ENCODE measurements at places on chromosomes 11 and 22. TPM values are rescaled to one million over a fixed set of nuclear protein-coding genes. Genes with fewer than 3 reads are reported as not detected.

BARX2 gene
- total RNA-seq: 8.8 TPM

NCF4 gene
- 15.6 TPM for total RNA-seq

DNA sequence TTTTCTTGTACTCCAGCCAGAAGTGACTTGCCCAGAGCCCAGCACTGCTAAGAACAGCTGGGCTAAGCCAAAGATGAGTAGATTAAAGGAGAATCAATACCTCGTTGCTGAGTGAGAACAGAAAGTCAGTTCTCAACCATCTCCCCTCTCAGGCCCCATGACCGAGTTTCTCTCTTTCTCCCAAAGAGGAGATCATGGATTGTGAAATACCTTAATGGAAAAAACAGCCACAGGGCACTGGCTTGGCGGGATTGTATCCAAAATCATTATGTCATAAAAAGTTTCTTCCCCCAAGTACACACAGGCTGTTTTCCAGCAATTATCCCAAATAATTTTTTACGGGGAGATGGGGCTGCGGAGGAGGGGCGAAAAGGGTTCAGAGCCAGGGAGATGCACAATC is 111.8 kb upstream of the TMEM45B start:
- no peaks in the 10 kb centered on the region for H3K4me1 ChIP-seq
- no peak overlapping the region for H3K4me3 ChIP-seq
- no peak for DNase-seq
- no peaks in the 10 kb centered on the region for H3K36me3 ChIP-seq
- no peak overlapping the region for H3K27ac ChIP-seq

DNA sequence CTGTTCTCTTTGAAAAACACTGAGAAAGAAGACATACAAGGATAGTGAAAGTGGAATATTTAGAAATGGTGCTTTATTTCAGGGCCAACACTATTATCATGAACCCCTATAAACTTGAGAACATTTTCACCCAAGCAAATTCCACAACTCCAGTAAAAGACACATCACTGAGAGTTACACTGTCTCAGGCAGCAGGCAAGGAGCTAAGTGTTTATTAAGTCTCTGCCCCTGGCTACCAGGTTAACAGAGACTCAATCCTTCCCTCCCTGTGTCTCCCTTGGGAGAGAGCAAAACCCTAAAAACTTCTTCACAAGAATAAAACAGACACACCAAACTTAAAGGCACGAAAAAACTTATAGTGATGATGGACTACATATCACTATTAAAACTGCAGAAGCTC is 18.5 kb downstream of the MPPED2 start:
- no peaks in the 10 kb centered on the region for H3K4me1 ChIP-seq
- no peak for DNase-seq
- H3K36me3 ChIP-seq: no peaks in the 10 kb centered on the region
- H3K27ac ChIP-seq: no peak overlapping the region
- H3K27me3 ChIP-seq: peaks cover 2% of the 10 kb centered on the region

GRCh38 chr11:112016088-112016764 is 9.0 kb upstream of the DLAT start:
- H3K36me3 ChIP-seq: peaks cover 6% of the 10 kb centered on the region
- DNase-seq: no peak
- H3K27ac ChIP-seq: no peak overlapping the region
- no peak overlapping the region for H3K4me3 ChIP-seq

Data from activated T-helper 1 cell treated with anti-CD3 and anti-CD28 coated beads, Interleukin-12 subunit alpha, Interleukin-12 subunit beta, Interleukin-2, Interleukin-4 antibody, amounts not matched to agents 30 ng/mL and 10 ng/mL and 1 ng/mL, durations not matched to agents 14 hours and 24 hours and 36 hours (primary cell).